ENCODE measurements at places on chromosomes 5 and 9.
A peak's percentile ranks its signal among the peaks of the same experiment; 100 is the strongest.

DNA sequence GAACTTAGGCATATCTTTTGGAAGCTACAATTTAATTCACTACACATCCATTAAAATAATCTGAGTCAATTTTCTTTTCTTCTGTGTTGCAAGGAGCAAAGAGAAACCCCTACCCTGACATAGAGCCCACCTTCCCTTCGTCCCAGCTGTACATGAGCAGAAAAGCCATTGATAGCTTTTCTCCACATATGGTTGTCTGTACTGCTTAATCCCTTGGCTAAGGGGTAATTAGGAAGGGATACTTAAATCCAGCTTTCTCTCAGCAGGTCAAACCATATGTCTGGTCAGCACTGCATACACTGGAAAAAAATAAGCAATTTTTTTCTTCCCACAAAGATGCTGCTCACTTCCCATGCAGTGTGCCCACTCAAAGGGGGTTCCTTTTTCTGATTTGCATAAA, 94.7 kb upstream of the RAD23B start:
- DNase-seq, result no peak

DNA sequence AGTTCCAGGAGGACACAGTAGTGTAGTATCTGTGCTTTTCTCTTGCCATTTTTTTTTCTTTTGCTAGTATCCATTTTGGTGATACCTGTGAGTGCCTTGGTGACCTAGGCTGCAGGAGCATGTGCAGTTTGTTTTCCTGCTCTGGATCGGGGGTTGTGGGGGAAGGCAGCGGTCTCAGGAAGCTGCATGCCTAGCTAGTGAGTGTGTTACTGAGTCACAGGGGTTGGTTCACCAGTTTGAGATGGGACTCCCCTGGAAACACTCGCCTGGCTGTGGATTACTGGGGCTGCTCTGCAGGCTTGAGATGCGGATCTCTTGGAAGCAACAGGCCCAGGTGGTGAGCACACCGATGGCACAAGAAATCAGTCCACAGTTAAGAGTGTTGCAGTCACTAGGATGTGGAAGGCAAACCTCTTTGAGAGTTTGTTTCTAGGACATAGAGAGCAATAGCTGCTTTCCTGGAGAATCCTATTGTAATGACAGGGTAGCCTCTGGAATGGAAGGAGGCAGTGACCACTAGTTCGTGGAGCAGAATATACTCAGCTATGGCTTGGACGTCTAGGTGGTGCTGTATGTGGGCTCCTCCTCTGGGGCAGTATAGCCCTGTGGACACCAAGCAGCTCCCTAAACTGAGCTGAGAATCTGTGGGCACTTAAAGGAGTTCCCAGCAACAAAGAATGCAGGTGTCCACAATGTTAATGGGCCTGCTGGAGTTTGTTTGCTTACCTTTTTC, 20.0 kb upstream of the SPATA31E1 start:
- peak; percentile 41 for DNase-seq

- no peak for DNase-seq
Observed at GRCh38 chr5:18961234-18961633, 1026.8 kb downstream of the CDH18 start.

DNA sequence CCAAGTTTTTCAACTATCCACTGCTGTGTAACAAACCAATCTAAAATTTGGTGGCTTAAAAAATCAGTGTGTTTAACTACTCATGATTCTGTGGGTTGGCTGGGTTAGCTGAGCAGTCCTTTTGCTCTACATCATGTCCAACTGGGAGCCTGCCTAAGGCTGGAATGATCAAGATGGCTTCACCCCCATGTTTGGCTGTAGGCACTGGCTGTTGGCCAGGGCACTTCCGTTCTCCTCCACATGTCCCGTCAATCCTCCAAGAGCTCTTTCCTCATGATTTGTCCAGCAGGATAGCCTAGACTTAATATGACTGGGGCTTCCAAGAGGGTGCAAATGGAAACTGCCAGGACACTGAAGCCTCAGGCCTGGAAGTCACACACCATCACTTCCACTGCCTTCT, 17.0 kb upstream of the TSSK1B start:
- DNase-seq, result no peak

DNA sequence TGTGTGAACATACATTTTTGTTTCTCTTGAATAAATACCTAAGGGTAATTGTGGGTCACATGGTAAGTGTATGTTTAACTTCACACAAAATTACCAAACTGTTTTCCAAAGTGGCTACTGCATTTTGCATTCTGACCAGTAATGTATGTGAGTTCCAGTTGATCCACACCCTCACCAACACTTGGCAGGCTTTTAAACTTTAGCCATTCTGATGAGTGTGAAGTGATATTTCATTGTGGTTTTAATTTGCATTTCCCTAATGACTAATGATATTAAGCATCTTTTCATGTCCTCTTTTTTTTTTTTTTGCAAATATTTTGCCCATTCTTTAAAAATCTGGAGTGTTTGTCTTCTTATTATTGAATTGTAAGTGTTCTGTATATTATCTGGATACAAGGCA, 53.5 kb upstream of the MAST4 start:
- DNase-seq, result no peak

- no peak for DNase-seq
Observed at GRCh38 chr9:98698856-98699255, 9.9 kb downstream of the GABBR2 start.

DNA sequence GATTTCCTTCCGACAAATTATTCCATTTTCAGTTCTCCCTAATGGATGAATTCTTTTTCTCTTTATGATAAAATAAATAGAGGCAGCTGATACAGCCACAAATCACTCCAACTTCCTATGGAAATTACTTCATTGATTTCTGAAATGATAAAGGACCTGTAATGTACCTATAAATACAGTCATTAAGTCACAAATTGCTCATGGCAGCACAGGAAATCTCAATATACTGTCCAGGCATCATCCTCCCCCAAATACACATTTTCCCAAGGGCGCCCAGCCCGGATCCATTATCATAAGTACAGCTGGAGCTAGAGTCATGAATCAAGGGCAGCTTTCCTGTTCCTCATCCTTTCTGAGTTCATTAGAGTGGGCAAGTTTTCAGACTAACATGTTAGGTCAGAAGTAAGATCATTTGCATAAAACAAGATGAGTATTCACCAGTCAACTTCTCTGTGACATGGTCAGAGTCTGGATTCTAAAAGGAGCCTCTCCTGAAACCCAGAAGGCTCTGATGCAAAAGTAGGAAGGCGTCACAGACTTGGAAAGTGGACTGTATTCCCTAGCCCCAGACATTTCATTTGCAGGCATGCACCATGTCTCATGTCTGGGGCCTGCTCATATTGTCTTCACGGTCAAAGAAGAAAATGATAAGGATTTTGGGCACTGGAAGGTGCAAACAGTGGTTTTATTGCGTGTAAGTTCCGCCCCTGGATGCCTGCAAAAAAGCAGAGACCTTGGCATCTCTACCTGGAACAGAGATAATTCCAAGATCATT, 383.2 kb downstream of the PLK2 start:
- DNase-seq, result peak; percentile 77

DNA sequence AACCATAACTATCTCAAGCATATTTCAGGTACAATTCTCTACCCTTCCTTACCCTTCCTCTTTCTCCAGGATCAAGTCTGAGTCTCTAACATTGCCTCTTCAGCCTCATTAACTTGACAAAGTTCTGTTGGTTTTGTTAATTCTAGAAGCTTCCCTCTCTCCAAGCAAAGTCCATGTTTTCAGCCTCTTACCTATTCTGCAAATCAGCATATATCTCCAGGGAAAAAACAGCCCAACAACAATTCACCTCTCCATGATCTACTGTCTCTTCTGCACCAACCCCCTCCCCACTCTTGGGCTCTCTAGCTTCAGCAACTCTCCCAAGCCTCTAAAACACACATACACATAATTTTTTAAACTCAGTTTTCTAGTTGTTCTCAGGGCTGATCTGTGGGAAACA, 72.2 kb downstream of the LIX1 start:
- no peak for DNase-seq

DNA sequence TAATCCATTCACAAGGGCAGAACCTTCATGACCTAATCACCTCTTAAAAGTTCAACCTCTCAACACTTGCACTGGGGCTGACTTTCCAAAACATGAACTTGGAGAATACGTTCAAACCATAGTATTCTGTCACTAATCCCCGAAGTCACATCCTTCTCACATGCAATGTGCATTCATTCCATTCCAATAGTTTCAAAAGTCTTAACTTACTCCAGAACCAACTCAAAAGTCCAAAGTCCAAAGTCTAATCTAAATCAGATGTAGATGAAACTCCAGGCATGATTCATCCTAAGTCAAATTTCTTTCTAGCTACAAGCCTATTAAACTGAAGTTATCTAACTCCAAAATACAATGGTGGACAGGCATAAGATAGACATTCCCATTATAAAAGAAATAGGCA, 21.7 kb upstream of the ADAMTSL1 start:
- no peak for DNase-seq

GRCh38 chr5:82735160-82735789, 341.9 kb downstream of the TMEM167A start:
- peak; percentile 66 for DNase-seq

DNA sequence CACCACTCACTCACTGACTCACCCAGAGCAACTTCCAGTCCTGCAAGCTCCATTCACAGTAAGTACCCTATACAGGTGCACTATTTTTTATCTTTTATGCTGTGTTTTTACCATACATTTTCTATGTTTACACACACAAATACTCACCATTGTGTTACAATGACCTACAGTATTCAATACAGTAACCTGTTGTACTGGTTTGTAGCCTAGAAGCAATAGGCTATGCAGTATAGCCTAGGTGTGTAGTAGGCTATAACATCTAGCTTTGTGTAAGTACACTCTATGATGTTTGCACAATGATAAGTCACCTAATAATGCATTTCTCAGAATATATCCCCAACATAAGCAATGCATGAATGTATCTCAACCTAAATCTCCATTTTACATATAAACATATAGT, 541.1 kb downstream of the NR2F1-AS1 start:
- no peak for DNase-seq

- no peak for DNase-seq
Observed at GRCh38 chr5:15585128-15585527, 85.1 kb downstream of the FBXL7 start.

- no peak for DNase-seq
Observed at GRCh38 chr9:86764671-86765343, 182.5 kb downstream of the GAS1 start.

DNA sequence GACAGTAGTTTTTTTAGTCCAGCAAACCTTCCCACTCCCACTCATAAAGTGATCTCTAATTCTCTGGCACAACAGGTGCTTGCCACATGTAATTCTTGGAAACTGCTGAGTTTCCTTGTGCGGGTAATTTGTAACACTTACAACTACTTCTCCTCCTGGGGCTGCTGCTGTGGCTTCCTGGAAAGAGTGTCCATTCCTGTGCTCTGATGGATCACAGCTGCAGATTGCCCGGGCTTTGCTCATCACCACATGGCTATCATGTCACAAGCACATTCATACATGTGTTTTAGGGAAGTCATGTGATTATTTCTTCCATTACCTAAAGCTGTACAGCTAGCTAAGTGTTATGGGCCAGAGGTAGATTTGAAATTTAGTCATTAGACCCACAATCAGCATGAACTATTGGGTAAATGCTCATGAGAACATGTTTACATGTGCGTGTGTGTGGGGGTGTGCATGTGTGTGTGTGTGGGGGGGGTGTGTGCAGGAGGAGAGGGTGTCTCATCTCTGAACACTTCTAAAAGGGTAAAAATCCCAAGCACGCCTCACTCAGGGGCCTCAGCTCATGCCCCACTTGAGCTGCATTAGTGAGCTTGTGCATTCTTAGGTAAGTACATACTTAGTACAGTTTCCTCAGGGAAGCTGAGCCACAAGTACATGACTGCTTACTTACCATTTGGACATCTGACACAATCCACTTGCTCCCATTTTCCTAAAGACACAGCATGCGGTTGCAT, 118.1 kb upstream of the CCDC112 start:
- no peak for DNase-seq

DNA sequence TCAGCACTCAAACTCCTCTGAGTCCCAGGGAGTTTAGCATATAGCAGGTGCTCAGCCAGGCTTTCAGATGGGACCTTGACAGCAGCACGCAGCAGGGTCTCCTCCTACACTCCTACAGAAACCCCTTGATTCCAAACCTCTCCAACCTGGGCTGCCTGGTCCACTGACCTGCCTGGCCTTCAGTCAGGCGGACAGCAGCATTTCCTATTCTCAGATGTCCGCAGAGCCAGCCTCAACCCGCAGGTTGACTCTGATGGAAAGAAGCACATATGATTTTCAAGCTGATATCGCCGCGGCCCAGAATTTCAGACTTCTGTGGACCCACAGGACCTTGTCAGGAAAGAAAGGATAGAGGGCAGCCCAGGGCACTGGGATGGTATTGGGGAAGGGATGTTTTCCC, 5.3 kb upstream of the SLC25A48 start:
- DNase-seq, result no peak

- no peak for DNase-seq
Observed at GRCh38 chr5:145792840-145793239, 42.3 kb downstream of the PRELID2 start.
